A549 treated with AZD2906 at 1 μM for 4 hours (cell line): ENCODE measurements at places on chromosomes 13 and 19. TPM values are rescaled to one million over a fixed set of nuclear protein-coding genes. Genes with fewer than 3 reads are reported as not detected.

HSD17B14 gene
- total RNA-seq = 12.4 to 16.1 TPM (median 13.9 TPM) in 5 replicates

TNNT1 gene
- total RNA-seq = 108 to 151 TPM (median 139 TPM) in 5 replicates

GARIN5A gene
- total RNA-seq = 1.4 to 2.3 TPM (median 2.0 TPM) in 5 replicates

ZNF600 gene
- 0.07 to 0.27 TPM (median 0.17 TPM) in 5 replicates for total RNA-seq

ZNF627 gene
- 2.7 to 5.8 TPM (median 3.6 TPM) in 5 replicates for total RNA-seq

COL4A1 gene
- 83.1 to 102 TPM (median 96.3 TPM) in 5 replicates for total RNA-seq

ERVK3-1 gene
- total RNA-seq = 89.5 to 102 TPM (median 92.6 TPM) in 5 replicates

HSPBP1 gene
- 121 to 154 TPM (median 139 TPM) in 5 replicates for total RNA-seq

TTC9B gene
- total RNA-seq = 0.20 to 0.61 TPM (median 0.49 TPM) in 5 replicates

COG6 gene
- total RNA-seq = 3.8 to 5.3 TPM (median 4.7 TPM) in 5 replicates

CLEC4G gene
- total RNA-seq = not detected in 5 replicates

IL12RB1 gene
- not detected in 5 replicates for total RNA-seq

SLC10A2 gene
- total RNA-seq = not detected in 5 replicates

ZNF540 gene
- 0.05 to 0.15 TPM (median 0.09 TPM) in 4 of 5 replicates, not detected in the other for total RNA-seq

APOC4 gene
- not detected in 5 replicates for total RNA-seq

CFD gene
- total RNA-seq = 10.6 to 25.0 TPM (median 22.7 TPM) in 5 replicates
